ENCODE measurements at places on chromosomes 1 and 21.

DNA sequence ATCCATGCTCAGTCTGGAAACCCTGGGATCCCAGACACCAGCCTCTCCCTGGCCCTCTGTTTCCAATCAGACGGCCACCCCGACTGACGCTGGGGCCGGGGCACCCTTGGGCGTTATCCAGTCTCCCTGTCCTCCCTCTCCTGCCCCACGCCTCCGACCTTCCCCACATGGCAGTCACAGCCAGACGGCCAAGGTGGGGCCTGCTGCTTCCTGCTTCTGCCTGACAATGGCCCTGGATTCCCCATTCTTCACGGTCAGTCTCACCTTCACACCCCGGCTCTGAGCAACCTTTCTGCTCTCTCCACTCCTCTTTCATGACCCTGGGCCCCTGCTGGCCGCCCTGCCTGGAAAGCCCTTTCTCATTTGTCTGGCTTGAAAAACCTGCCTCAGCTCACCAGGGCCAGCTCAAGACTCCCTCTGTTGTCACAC is 6.6 kb downstream of the GNG4 start:
- DNase-seq = no peak

DNA sequence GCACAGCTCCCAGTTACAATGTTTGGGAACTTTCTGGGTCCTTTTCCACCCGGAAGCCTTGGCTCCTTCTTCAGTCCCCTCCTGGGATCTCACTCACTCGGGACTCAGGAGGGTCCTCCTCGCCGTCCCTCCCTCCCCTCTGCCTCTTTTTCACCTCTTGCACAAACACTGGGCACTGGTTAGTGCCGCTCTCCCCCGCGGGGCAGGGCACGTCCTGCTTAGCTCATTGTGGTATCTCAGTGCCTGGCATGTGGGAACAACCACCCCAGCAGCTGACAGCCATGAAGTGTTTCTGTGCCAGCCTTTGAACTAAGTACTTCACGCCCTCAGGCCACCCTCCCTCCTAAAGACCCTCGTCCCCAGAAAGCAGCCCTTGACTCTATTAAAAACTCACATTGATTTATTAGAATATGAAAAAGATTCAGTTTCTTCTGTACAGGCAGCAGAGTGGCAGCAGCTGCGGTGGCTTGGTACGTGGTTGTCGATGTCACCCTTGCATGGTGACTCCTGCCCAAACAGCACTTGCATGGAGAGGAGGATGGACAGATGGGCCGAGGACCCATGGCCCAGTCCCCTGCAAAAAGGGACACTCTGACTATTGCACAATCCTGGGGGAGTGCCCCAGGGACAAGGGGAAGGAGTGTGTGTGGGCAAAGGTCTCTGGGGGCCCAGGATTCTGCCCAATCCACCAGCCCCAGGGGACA is 56.3 kb downstream of the SLC9A1 start:
- no peak for DNase-seq

DNA sequence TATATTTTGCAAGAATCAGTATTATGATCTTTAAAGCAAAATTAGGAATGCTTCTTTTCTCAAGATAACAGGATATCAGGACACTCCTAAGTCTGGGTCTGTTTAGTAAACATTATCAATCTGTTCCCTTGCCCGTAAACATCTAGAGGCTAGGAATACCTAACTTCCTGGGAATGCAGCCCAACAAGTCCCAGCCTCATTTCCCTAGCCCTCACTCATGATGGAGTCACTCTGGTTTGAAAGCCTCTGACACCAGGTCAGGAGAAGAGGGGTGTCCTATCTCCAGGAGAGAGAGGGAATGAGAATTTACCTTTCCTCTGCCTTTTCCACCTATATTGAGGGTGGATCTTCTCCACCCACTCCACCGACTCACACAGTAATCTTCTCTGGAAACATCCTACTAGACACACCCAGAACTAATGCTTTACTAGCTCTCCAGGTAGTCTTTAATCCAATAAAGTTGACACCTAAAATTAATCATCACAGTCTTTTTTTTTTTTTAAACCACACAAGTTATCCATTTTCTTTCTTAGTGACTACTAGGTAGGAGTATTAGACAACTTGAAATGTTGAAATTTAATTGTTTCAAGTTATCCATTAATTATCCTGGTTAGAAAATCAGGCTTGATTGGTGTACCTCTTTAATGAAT is 659.3 kb downstream of the USP25 start:
- DNase-seq = no peak

DNA sequence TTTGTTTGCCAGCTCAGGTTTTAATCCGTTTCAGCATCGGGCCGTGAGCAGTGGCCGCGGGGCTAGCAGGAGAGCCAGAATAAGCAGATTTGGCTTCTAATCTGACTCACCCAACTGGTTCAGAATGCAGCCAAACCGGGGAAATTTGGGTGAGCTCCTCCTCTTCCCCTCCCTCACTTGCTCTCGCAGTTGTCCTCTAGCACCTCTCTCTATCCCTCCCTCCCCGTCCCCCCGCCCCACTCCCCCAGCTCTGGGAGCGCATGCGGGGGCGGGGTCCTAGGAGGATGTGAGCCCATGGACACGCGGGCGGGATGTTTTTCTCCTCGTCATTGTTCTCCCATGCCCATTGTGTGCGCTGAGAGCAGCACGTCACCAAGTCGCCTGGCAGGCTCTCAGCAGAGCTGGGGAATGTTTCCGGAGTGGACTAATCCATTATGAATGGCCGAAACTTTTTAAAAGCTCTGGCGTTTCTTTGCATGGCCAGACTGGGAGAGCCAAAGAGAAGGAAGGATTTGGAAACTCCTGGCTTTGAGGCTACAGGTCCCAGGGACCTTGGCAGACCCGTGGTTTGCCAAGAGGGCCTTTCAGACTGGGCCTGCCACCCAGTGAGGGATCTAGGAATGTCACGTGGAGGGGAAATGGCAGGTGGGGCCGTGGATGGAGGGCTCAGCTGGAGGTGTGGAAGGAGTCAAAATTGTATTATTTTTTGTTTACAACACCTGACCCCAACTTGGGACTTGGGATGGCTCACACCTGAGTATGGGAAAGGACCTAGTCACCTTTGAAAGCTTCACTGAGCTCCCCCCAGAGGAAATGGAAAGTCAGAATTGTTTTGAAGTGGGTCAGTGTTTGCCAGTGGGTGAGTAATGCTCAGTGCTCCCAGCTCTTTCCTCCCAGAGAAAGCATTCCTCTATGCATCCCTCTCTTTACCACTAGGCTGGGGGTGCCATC is 39.2 kb downstream of the CDK18 start:
- DNase-seq = peak; percentile 85

- no peak for DNase-seq
Measured at GRCh38 chr1:201014816-201015200, 8.7 kb downstream of the KIF21B start.

GRCh38 chr1:8122477-8123407 is 96.6 kb upstream of the ERRFI1 start:
- DNase-seq = no peak

DNA sequence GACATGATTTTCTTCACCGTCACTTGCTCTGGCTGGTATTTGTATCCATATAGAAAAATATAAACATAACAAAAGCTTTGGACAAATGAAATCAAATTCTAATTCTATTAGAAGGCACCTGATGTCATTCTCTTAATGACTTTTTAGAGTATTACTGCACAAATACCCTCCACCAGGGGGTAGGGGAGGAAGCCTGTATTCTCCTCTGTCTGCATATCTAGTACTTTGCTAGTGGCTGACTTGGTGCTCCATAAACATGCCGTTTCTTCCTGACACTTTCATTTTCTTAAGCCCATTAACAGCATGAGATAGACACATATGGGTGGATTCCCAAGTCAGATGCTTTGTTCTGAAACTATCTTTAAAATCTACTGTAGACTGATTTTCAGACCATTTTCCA is 20.6 kb upstream of the KCNJ15 start:
- no peak for DNase-seq

GRCh38 chr1:21174654-21175323 is 1.9 kb downstream of the EIF4G3 start:
- no peak for DNase-seq

DNA sequence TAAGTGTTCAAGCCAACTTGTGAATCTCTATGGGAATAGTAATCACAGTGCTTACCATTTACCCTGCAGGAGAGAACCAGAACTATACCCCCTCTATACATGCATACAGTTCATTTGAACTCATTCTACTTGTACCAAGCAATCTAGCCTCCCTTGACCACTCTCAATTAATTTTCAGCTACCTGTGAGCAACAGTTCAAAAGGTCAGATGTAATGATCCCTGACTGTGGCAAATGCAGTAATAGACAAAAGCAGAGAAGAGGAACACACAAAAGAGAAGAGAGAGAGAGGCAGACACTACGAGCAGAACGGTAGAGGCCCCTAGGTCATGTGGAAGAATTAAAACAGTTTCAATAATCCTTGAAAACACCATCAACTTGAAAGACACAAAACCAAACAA is 52.8 kb downstream of the FMO4 start:
- no peak for DNase-seq

DNA sequence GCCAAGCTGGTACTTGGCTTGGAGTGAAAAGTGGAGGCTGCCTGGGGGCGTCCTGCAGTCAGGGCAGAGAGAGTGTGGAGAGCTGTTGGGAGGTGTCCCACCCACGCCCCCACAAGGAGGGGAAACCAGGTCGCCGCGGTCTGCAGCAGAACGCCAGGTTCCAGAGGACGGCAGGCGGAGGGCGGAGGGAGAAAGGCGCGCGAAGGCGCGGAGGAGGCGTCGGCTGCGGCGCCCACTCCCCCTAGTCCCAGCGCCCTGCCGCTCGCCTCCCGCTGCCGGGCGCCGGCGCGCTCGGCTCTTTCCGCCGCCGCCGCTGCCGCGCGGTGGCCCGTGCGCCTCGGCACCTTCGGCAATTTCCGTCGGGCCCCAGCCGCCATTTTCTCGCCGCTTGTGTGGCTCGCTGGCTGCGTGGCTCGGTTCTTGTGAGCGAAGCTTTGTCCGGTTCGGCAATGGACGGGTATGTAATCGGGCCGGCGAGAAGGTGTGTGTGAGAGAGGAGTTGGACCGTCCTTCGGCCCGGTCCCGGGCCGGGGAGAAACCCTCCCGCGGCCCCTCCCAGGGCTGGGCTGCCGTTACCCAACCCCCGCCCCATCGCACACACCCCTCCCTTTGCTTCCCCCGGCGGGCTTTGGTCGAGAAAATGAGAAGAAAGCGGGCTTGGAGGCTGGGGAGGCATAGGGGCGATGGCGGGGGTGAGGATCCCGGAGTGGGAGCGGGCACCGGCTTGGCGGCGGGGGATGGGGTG is at the start of gene PTBP2:
TSS of gene PTBP2 (plus strand) at position 369 of the 745 bp plus-strand sequence. CDS start at position 450, 81 bp downstream.
- DNase-seq = peak; percentile 87

- DNase-seq = no peak
Measured at GRCh38 chr1:113922957-113923356, 6.2 kb upstream of the HIPK1 start.

DNA sequence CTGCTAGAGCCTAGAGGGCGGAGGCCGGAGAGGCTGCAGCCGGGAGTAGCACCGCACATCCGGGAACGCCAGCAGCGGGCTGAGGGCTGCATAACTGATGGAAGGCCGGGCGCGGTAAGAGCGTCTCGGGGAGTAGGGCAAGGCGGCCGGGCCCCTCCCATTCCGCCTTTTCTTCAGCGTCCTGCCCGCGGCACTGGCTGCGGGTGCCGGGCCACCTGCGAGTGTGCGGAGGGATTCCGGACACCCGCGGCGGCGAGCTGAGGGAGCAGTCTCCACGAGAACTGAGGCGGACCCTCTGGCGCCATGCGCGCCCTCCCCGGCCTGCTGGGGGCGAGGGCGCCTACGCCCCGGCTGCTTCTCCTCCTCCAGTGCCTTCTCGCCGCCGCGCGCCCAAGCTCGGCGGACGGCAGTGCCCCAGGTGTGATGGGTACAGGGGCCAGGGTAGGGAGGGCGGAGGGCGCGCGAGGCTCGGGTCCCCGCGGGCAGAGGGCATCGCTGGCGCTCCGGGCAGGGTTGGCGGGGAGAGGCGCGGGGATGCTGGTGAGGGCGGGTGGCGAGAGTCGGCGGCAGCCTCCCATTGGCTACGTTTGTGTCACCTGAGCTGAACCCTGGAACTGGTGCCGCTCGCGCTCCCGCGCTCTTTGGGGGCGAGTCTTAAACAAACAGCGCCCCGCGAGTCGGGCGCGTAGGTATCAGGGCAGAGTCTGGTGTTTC is 334.4 kb downstream of the SRGAP2C start:
- peak; percentile 59 for DNase-seq

GRCh38 chr1:24875257-24875656 is 54.8 kb downstream of the RUNX3 start:
- DNase-seq = no peak

- no peak for DNase-seq
Measured at GRCh38 chr1:190049314-190049713, 428.4 kb downstream of the BRINP3 start.

GRCh38 chr1:103341377-103341880 is 184.1 kb upstream of the RNPC3 start:
- DNase-seq = no peak

DNA sequence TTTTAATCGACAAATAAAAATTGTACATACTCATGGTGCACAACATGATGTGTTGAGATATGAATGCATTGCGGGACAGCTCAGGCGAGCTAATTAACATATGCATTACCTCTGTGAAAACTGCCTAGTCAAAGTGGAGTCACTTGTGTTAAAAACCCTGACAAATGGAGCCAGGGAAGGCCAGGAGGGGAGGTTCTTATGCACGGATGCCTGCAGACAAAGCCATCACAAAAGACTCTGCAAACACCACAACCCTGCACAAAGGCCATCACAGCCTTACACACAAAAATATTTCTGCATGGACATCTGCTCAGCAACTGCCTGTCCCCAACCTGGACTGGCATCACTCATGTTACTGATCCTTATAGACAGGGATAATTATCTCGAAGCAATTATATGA is 204.4 kb upstream of the AJAP1 start:
- no peak for DNase-seq

- no peak for DNase-seq
Measured at GRCh38 chr1:186775881-186776560, 52.7 kb upstream of the PLA2G4A start.

- no peak for DNase-seq
Measured at GRCh38 chr1:36479505-36480051, 3.1 kb downstream of the CSF3R start.

DNA sequence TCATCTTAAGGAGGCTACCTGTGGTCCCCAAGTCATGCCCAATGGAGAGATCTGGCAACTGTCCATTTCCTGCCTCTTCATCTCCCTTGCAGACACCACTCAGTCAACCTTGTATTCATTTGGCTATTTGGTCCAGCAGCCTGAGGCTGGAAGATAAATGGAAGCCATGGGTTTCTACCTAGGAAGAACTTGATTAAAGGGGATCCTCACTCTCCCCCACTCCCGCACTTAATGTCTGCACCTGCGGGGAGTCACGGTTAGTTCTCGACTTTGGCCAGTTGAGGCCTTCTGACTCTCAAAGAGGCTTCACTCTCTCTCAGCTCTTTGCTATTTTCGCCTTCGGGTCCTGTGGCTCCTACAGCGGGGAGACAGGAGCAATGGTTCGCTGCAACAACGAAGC is 8.4 kb upstream of the ATXN7L2 start:
- no peak for DNase-seq

- no peak for DNase-seq
Measured at GRCh38 chr1:26832249-26832960, 5.9 kb downstream of the ZDHHC18 start.

DNA sequence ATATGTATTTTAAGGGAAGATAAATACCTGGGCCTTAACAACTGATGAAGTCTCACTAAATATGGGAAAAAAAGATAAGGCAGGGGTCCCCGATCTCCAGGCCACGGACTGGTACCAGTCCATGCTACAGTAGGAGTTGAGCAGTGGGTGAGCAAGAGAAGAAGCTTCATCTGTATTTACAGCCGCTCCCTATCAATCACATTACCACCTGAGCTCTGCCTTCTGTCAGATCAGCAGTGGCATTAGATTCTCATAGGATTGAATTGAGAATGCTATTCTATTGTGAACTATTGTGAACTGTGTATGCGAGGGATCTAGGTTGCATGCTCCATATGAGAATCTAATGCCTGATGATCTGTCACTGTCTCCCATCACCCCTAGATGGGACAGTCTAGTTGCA is 43.0 kb upstream of the PAXBP1 start:
- no peak for DNase-seq

- no peak for DNase-seq
Measured at GRCh38 chr1:23356471-23357137, 12.5 kb upstream of the HNRNPR start.
